ENCODE measurements at places on chromosomes 5 and 9. TPM values are rescaled to one million over a fixed set of nuclear protein-coding genes. Genes with fewer than 3 reads are reported as not detected.

The PCDHGB3 gene
- total RNA-seq, result 4.2 TPM

The HINT1 gene
- 160 TPM for total RNA-seq

The ITGA2 gene
- 40.7 TPM for total RNA-seq

The SPARC gene
- total RNA-seq, result 405 TPM

The FIBCD1 gene
- 1.4 TPM for total RNA-seq

The ZNF483 gene
- total RNA-seq, result 1.9 TPM

The PCDHB2 gene
- total RNA-seq, result 2.0 TPM

The CLK4 gene
- total RNA-seq, result 22.5 TPM

The SYK gene
- not detected for total RNA-seq

The HTR1A gene
- not detected for total RNA-seq

The SLIT3 gene
- 2.5 TPM for total RNA-seq

The HAVCR2 gene
- 0.44 TPM for total RNA-seq

The LCN1 gene
- not detected for total RNA-seq

The PCDHGA11 gene
- 11.7 TPM for total RNA-seq

The DBN1 gene
- 153 TPM for total RNA-seq

The C9orf153 gene
- 0.25 TPM for total RNA-seq

The IL7R gene
- total RNA-seq, result 4.9 TPM

The TMEM174 gene
- total RNA-seq, result not detected

The TAF1L gene
- under 0.01 TPM for total RNA-seq

The NIM1K gene
- total RNA-seq, result 1.2 TPM

The SLC46A2 gene
- total RNA-seq, result not detected

The ST8SIA4 gene
- total RNA-seq, result 0.22 TPM

The CDKN2A gene
- total RNA-seq, result 8.9 TPM

The ANKRD34B gene
- total RNA-seq, result not detected

The CCNI2 gene
- total RNA-seq, result not detected

The FSD1L gene
- total RNA-seq, result 9.9 TPM

The BTNL3 gene
- total RNA-seq, result not detected
